ENCODE measurements at places on chromosomes 4 and X. TPM values are rescaled to one million over a fixed set of nuclear protein-coding genes. Genes with fewer than 3 reads are reported as not detected.

DNA sequence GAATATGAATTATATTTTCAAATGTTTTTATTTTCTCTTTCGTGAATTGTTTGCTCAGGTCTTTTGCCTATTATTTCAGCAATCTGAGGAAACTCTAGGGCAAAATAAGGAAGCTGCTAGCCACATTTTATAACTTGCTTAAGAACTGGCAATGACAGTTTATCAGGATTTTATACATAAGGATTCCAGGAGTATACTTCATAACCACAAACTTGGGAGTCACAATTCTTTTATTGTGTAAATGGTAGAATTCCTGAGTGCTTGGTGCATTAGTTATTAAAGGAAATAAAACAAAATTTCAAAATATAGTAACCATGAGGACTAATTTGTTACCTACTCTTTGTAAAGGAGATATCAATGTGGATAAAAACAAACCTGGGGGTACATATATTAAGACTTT, 54.4 kb downstream of the PALLD start:
- no peak for DNase-seq
- H3K4me1 ChIP-seq, result no peaks in the 10 kb centered on the region
- H3K36me3 ChIP-seq, result no peaks in the 10 kb centered on the region
- H3K27me3 ChIP-seq, result no peaks in the 10 kb centered on the region
- no peak overlapping the region for H3K4me3 ChIP-seq

DNA sequence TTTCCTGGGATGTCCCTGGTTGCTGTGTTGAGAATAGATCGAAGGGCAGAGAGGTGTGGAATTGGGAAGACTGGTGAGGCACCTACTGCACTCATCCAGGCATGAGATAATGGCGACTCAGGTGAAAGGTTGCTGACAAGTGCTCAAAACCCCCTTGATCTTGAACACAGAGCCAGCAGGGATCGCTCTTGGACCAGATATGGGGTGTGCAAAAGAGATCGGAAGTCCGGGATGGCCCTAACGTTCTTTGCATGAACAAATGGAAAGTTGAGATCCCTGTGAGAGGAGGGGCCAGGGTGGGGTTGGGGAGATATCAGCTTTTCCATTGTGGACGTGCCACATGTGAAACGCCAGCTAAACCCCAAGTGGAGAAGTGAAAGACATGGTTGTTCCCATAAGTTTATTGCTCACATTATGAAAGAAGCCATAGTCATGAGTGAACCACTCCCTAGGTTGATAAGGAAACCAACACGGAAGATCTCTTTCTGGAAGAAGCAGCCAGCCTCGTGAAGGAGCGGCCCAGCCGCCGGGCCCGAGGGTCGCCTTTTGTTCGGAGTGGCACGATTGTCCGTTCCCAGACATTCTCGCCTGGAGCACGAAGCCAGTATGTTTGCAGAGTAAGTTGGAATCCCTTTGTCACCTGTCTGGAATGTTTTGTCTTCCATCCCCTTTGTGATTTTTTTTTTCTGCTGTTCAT, 22.6 kb upstream of the CLCN4 start:
- H3K4me1 ChIP-seq, result no peaks in the 10 kb centered on the region
- H3K27ac ChIP-seq, result no peak overlapping the region
- no peak for DNase-seq
- H3K36me3 ChIP-seq, result peaks cover 18% of the 10 kb centered on the region

GRCh38 chrX:75625232-75625631, 102.4 kb upstream of the ZDHHC15 start:
- H3K4me3 ChIP-seq, result no peak overlapping the region
- no peaks in the 10 kb centered on the region for H3K4me1 ChIP-seq
- no peaks in the 10 kb centered on the region for H3K27me3 ChIP-seq
- no peak for DNase-seq
- no peaks in the 10 kb centered on the region for H3K36me3 ChIP-seq

PIR gene
- total RNA-seq, result 47.4 TPM

GRCh38 chr4:151781026-151781425, 20.2 kb upstream of the GATB start:
- no peak for DNase-seq
- no peak overlapping the region for H3K27ac ChIP-seq
- H3K27me3 ChIP-seq, result no peaks in the 10 kb centered on the region
- no peaks in the 10 kb centered on the region for H3K36me3 ChIP-seq
- H3K4me1 ChIP-seq, result no peaks in the 10 kb centered on the region

ESX1 gene
- total RNA-seq, result not detected

GRCh38 chrX:121389976-121390714, 342.7 kb downstream of the GLUD2 start:
- no peak overlapping the region for H3K4me3 ChIP-seq
- H3K4me1 ChIP-seq, result no peaks in the 10 kb centered on the region
- H3K36me3 ChIP-seq, result no peaks in the 10 kb centered on the region
- H3K27me3 ChIP-seq, result no peaks in the 10 kb centered on the region

DNA sequence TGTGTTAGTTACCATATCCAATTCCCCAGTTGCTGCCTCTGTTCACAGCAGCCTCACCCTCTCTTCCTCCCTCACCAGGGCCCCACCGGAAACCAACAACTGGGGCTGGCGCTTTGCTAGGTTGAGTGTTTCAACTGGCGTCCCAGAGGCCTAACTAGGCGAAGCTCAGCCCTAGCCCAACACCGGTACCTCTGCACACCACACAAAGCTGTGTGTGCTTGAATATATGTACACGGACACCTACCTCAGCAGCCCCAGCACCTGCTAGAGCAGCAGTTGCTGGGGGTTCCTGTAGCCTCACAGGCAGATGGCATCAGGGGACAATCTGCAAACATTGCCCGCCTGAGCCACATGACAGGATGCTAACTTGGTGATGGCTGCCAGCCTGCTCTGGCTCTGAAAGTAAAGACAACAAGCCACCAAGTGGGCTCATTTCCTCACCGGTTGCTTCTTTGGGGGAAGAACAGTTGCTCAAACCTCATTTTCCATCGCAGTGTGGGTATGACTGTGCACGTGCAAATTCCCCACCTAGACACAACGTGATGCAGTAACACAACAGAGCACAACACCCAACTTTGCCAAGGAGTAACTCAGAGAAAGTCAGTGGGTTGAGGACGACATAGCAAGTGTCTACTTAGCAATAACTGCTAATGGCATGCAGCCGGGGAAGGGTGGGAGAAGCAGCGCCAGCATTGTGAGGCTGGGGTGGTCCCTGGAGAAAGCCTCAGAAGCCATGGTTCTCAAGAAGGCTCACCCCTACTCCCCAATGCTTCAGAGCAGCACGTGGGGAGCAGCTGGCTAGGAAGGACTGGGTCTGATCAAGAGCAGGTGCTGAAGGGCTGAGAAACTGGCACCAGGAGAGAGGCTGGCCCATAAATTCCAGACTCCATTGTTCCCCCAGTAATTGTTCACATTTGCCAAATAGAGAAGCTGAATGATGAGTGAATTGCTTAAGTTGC, 139.5 kb downstream of the SH3KBP1 start:
- no peak for DNase-seq
- H3K27me3 ChIP-seq, result no peaks in the 10 kb centered on the region
- H3K27ac ChIP-seq, result no peak overlapping the region
- no peaks in the 10 kb centered on the region for H3K36me3 ChIP-seq

CPE gene
- total RNA-seq, result 395 TPM

DNA sequence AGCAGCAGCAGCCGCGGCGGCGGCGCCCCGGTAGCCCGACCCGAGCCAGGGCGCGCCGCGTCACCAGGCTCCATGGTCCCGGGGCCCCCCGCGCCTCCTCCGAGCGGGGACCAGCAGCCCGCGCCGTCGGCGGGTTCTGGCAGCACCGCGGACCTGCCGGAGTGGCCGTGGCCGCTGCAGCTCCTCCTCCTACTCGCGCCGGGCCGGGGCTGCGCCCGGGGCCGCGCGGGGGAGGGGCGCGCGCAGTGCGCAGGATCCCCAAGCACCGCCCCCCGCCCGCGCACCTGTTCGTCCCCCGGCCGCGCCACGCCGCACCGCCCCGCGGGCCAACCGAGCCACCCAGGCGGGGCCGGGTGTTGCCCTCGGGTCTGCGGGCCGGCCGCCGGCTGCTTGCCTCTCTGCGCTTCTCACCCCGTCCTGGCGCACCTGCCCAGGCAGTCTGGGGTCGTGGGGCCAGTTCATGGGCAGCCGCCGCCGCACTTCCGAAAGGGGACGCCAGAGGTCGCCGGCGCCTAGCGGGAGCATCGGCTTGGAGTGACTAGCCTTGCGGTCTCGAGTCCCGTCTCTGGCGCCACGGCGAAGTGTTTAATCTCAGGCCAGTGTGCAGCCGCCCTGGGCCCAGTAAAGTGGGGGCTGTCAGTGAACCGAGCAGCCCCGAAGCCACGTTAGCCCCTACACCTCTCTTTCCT, at the start of gene SLC9A7:
Gene SLC9A7 (minus strand): TSS at position 163 of the 689 bp plus-strand sequence. CDS start 89 bp downstream, at position 74.
- H3K27me3 ChIP-seq, result no peaks in the 10 kb centered on the region
- peak within 1 kb of the TSS; percentile 12 for H3K27ac ChIP-seq
- peaks cover 6% of the 10 kb centered on the region for H3K4me1 ChIP-seq
- no peak for DNase-seq
- H3K4me3 ChIP-seq, result peak within 1 kb of the TSS; percentile 71
- H3K36me3 ChIP-seq, result no peaks in the 10 kb centered on the region

- no peak overlapping the region for H3K4me3 ChIP-seq
- no peaks in the 10 kb centered on the region for H3K36me3 ChIP-seq
- no peak overlapping the region for H3K27ac ChIP-seq
- no peak for DNase-seq
- peaks cover 50% of the 10 kb centered on the region for H3K4me1 ChIP-seq
Observed at GRCh38 chr4:169245061-169245460, 25.7 kb downstream of the SH3RF1 start.

DNA sequence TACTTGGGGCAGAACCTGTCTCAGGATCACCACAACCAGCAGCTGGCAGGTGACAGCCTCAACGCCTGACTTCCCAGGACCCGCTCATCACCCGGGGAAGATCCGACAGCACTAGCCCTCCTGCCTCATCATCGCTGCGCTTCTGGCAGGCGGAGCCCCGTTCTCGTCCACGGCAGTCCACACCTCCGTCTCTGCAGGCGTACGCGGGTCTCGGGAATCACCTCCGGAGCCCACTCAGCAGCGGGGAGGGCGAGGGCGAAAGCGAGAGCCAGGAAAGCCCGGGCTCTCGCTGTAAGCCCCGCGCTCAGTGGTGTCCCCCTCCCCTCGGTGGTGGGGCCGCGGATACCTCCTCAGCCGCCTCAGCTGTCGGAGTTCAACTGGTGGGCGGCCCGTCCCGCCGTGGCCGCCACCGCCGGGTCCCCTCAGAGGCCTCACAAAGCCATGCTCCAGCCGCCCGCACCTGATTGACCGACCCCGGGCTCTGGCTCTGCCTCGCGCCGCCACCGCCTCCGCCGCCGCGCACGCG, 518 bp upstream of the CNKSR2 start:
- no peaks in the 10 kb centered on the region for H3K36me3 ChIP-seq
- DNase-seq, result no peak
- no peak overlapping the region for H3K27ac ChIP-seq
- H3K27me3 ChIP-seq, result no peaks in the 10 kb centered on the region
- H3K4me3 ChIP-seq, result peak overlapping the region; percentile 74
- H3K4me1 ChIP-seq, result no peaks in the 10 kb centered on the region

- H3K36me3 ChIP-seq, result no peaks in the 10 kb centered on the region
- H3K27ac ChIP-seq, result no peak overlapping the region
- no peaks in the 10 kb centered on the region for H3K4me1 ChIP-seq
- H3K27me3 ChIP-seq, result no peaks in the 10 kb centered on the region
- H3K4me3 ChIP-seq, result no peak overlapping the region
- no peak for DNase-seq
Observed at GRCh38 chrX:115268421-115268820, 21.1 kb upstream of the LUZP4 start.

DNA sequence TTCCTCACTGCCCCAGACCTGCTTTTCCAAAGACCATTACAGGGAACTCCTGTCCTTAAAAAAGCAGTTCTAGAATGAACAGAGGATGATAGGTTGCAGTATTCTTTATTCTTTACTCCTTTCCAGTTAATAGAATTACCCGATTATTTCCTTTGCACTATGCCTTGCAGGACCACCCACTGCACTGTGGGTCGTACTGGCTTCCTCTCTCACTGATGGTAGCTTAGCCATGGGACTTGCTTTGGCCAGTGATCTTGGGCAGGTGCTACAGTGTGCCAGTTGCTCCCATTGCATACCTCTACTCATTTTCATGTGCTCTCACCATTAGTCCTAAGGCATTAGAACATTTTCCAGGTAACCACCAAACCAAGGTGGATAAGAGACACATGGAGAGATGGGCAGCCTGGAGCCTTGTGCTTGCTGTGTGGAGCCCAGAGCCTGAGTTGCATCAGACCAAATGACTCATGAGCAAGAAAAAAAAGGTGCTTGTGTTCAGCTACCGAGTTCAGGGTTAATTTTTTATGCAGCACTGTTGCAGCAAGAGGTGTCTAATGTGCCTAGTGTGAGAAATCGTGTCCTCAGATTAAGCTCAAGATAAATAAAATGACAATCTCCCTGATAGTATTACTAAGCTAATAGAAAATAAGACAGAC, 7.6 kb upstream of the UNC5C start:
- no peaks in the 10 kb centered on the region for H3K4me1 ChIP-seq
- H3K36me3 ChIP-seq, result no peaks in the 10 kb centered on the region
- no peak overlapping the region for H3K4me3 ChIP-seq
- no peaks in the 10 kb centered on the region for H3K27me3 ChIP-seq
- no peak overlapping the region for H3K27ac ChIP-seq

Data from thoracic aorta (tissue), 2 donors.